COLO829 (cell line): ENCODE measurements at places on chromosomes 7 and 10.

GRCh38 chr7:47912332-47912731 is 35.9 kb downstream of the PKD1L1 start:
- no peak for DNase-seq

DNA sequence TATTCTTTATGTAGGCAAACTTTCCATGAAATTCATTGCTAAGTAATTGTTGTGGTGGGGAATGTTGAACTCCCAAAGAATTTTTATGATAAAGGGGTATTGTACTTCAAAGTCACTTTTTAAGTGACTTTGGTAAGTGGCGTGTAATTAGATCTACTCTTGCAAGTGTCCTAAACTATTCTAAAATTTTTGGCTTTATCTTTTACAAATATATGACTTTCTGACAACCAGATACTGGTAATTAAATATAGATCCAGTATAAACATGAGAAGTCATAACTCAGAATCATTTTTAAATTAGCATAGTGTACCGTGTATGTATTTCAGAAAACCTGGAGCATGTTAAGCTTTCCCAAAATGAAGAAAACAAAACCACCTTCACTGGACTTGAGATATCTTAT is 84.7 kb upstream of the HGF start:
- no peak for DNase-seq

- DNase-seq = no peak
Measured at GRCh38 chr7:27173511-27173955, 587 bp downstream of the HOXA10 start.

DNA sequence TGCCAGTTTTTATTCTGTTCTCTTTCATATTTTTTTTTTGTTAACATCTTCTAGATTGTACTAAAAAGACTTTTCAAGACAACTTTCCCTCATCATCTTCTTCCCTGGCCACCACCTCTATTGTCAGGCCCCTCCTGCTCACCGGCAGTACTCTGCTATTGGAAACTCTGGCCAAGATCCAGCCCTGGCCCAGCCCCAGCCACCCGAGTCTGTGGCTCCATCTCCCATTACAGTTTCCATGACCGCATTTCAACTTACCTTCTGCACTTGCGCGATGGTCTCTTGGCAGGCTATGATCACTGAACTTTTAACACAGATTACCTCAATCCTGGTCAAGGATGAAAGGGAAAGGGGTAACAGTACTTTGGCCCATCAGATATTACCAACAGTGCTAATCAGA is 137.7 kb upstream of the POM121L12 start:
- no peak for DNase-seq

- no peak for DNase-seq
Measured at GRCh38 chr7:16779051-16779450, 25.5 kb downstream of the TSPAN13 start.
